ENCODE measurements at places on chromosomes 2 and 18.

DNA sequence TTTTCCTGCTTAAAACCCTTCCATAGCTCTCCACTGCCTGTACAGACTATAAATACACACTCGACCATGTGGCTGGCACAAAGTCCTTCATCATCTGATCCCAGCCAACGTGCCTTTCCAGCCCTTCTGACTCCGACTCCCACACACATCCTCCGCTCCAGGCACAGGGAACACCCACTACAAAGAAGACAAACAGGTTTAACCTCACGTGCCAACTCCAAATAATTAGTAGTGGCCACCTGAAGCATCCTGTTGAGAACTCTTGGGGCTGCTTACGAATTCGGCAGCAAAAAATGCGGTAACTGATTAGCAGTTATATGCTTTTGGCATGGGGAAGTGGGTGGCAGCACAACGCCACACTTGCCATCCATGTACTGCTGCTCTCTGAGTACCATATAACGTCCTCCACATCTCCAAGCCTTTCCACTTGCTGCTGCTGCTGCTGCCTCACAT is 12.1 kb downstream of the SPIRE1 start:
- no peak for DNase-seq

DNA sequence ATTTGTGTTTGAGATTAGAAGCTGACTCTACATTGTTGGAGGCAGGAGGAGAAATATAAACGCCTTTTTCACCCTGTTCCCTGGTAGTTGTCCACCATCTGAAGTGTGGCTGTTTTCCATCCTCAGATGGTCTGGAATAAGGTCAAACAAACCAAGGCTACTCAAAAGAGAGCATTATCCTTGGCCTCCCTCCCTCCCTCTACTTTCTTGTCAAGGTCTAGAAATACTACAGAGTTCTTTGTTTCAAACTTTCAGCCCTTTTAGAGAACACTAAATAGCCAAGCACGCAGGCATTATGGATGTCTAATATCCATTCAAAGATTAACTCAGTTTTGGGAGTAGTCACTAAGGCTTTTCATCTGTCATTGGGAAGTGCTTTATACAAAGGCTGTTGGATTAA is 215.8 kb upstream of the ITGA4 start:
- DNase-seq, result no peak

DNA sequence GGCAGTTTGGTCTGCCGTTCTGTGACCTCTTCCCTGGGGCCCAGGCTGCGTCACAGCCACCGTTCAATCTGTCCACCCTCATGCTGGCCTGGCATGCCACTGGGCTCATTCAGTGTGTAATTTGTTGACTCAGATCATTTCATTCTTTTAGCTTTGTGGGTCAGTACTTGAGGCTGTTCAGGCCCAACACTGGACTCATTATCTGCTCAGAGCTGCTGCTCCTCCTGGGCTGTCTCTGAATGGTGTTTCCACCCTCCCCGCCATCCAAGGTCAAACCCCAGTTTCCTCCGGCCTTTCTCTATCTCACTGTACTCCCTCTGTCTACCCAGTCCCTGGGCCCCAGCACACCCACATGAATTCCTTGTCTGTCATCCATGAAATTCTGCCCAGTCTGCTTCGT is 152.4 kb upstream of the NCK2 start:
- DNase-seq, result no peak

DNA sequence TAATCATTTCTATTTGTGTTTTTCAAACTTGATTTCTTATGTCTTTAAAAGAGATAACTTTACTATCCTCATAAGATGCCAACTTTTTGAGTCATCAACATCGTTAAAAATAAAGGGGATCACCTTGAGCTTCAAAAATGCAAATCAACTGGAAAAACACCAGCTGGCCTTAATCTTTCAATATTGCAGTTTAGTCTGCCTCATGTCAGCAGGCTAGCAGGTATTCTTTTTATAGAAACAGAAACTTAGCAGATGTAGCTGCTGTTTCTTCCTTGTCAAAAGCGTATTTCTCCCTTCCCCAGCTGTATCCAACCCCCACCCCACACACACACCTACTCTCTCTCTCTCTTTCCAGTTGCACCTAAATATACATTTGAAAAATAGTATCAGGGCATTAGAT is 154.1 kb upstream of the ZNF804A start:
- DNase-seq, result no peak

DNA sequence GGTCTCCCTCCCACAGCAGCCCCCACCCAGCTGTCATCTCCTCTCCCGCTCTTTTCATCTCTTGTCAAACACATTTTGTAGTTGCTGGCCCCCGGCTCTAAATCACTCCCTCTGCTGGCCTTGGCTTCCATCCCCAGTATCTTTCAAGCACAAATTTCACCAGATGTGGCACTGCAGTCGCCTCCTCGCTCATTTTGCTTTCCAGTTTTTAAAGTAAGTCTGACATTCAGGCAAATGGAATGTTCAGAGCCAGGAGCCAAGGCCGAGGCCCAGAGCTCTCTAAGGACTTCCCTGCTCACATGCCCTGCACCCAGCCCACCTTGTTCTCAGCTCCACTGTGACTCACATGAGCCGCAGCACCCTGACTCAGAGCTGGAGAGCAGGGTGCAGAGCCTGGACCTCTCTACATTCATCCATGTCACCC is 158.4 kb downstream of the GALNT14 start:
- DNase-seq, result peak; percentile 78

DNA sequence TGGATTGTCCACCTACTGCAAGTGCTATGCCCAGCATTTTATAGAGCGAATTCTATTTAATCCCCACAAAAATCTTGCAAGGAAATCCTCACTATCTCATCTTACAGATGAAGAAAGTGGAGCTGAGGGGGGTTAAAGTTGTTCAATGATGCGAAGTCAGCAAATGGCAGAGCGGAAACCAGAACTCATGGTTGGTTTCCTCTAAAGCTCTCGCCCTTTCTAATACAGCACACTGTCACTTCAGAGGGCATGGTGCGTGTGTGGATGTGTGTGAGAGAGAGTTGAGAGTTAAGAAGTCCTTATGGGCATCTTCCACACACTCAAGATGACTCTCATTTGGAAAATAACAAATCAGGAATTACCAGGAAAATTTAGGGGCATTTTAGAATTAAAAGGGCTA is 78.4 kb downstream of the TGFA start:
- no peak for DNase-seq

DNA sequence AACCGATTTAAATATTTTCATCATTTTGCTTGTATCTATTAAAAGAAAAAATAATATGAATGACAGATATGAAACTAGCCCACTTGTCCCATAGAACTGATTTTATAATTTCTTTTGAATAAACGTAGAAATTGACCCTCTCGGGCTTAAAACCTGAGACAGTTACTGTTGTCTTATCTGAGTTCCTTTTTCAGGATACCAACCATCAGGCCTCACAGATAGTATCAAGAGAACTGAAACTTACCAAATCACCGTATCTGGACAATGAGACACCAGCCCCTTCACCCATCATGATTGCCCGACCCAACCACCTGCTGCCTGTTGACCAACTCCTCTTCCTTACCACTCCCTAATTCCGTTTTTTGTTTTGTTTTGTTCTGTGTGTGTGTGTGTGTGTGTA is 53.7 kb downstream of the LCLAT1 start:
- DNase-seq, result no peak

DNA sequence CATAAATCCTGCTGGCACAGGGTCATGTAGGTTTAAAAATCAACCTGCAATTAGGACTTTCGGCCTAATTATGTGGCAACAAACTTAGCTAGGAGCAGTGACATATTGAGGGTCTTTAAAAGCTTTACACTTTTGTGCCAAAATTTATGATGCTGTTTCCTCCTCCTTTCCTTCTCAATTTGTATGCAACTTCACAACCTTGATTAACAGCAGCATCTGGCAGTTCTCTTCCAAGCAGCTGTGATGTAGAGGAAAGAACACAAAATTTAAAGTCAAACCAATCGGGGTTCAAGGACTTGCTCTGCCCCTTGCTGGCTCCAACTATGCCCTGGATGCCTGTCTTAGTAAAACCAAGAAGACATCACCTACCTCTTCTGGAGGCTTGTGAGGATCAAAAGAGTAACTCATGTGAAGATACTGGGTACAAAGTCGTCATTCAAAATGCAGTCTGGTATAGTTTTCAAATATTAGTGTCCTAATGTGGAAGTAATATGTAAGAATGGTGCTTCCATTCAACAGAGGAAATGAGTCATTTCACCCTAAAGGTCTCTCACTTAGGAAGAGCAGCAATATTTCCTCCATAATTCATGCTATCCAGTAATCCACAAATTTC is 94.7 kb downstream of the ANKRD44 start:
- no peak for DNase-seq

DNA sequence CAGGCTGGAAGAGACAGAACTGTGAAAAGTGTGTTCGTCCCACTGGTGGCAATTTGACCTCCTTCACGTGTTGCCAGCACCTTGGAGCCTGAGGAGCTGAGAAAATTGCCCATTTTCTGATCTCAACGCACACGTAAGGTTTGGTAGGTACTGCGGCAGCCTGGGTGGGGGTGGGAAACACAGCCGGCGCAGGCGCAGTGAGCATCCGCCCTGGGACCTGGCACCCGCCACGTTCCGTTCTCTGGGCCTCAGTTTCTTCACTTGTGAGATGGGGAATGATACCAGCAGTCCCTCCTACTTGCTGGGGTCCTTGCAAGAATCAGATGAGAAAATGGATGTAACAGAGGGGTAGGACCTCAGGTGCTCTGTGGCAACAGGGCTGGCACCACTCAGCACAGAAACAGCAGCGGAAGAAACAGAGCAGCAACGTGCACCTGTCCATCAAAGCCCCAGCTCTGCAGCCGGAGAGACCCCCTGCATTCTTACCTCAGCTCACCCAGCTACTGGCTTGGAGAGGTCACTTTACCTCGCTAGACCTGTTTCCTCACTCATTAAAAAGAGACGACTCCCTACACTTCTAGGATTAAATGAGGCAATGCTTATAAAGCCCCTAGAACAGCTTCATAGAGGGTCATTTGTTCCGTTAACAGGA is 458.0 kb upstream of the ID2 start:
- DNase-seq, result no peak

DNA sequence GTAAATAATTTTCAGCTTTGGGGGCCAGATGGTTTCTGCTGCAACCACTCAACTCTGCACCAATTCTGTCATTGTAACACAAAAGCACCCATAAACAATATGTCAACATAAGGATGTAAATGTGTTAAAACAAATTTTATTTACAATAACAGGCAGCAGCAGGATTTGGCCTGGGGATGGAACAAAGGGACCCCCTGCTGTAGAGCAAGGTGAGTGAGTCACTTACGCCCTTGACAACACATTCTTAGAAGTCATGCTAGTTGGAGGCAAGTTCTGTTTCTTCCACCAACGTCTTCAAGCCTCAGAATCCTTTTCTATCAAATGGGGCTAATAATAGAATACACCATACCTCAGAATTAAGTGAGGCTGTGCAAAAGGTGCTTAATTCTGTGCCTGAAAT is 610.2 kb upstream of the SYT4 start:
- no peak for DNase-seq

DNA sequence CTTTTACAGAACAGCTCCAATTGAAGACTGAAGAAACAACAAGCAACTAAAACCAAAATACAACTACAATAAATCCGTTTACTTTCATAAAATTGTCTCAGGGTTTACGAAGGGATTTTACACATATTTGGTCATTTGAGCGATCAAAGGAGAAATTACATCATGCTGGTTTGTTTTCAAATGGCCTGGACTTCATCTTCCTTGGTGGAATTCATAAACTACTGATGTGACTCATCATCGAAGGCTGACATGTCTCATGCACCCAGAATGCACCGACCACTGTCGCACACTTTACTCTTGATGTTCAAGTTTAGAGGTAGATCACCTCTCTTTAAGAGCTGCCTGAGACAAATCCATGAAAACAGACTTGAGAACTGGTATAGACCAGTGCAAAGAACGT is 25.6 kb upstream of the PMAIP1 start:
- no peak for DNase-seq

- no peak for DNase-seq
These were observed 654.7 kb upstream of the FANCL start for GRCh38 chr2:58895857-58896256.

- DNase-seq, result no peak
These were observed 430.5 kb upstream of the ETAA1 start for GRCh38 chr2:66966631-66967030.

- DNase-seq, result no peak
These were observed 40.3 kb upstream of the ATP8B1 start for GRCh38 chr18:57843386-57843785.

- DNase-seq, result no peak
These were observed 45.0 kb downstream of the SLC38A11 start for GRCh38 chr2:164910101-164910899.

GRCh38 chr2:177908824-177909223 is 163.8 kb downstream of the PDE11A start:
- DNase-seq, result no peak

- no peak for DNase-seq
These were observed 75.6 kb downstream of the TPGS2 start for GRCh38 chr18:36752929-36753865.

- DNase-seq, result peak; percentile 3
These were observed 36.2 kb downstream of the ASB1 start for GRCh38 chr2:238462782-238463396.

DNA sequence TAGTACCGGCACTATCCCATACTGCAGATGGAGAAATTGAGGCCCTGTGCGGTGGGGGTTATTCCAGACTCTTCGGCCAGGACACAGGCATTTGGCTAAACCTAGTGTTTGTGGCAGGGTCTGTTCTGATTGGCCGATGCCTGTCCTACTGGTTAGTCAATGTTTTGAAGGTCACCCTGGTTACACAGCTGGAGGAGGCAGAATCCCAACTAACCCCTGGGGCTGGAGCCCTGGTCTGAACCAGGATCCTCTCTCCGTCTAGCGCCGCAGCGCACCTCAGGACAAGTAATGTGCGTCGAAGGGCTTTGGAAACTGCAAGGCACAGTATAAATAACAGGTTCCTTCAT is 19.4 kb downstream of the TEX44 start:
- DNase-seq, result no peak

- DNase-seq, result no peak
These were observed 12.2 kb downstream of the SPATA3 start for GRCh38 chr2:231008131-231008530.

GRCh38 chr2:160837416-160837815 is 322.8 kb upstream of the TANK start:
- DNase-seq, result no peak

- DNase-seq, result no peak
These were observed 42.8 kb upstream of the FSIP2 start for GRCh38 chr2:185695711-185696235.

- no peak for DNase-seq
These were observed 70.3 kb downstream of the POLR1A start for GRCh38 chr2:86035376-86035882.

DNA sequence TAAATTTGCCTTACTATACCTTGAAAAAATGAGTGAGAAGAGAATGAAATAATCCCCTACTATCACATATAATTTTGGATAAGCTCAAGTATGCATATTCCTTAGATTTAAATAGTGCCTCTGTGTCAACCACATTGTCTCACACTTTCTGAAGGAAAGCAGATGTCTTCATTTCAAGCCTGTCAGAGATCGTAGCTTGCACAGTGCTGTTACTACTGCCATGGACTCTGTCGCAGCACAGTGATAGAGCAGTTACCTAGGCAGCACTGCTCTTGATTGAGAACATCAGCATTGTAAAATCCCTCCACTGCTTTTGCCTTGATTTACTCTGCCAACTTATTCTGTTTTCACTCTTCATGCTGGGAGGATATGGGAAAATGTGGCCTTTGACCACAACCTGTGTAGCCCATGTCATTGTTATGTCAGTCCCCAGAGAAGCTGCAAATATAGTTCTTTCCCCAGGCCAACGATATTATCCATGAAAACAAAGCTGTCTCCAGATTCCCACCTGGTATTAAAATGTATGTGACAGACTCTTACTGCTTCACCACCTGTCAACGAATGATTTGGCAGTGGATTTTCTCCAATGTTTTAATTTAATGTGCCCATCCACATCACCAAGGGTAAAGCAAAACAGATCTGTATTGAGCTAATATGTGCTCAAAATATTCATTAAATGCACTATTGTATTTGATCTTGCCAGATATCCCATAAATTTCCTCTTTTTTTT is 675.7 kb downstream of the METTL4 start:
- DNase-seq, result no peak

Measured in epithelial cell of proximal tubule (primary cell).